Activated CD8-positive, alpha-beta memory T cell treated with anti-CD3 and anti-CD28 coated beads for 4 hours (primary cell): ENCODE measurements at places on chromosomes 1 and 21.

GRCh38 chr1:70353601-70354331 lies 756 bp downstream of the ANKRD13C start:
- no peak for DNase-seq

GRCh38 chr1:46671554-46671953 lies at the start of gene TEX38:
Gene TEX38, plus strand, starts transcription at chr1:46671854. Its CDS starts 81 bp downstream, at chr1:46671935.
- DNase-seq: no peak

- DNase-seq: no peak
Measured at GRCh38 chr21:25967181-25967900, 203.2 kb downstream of the APP start.

DNA sequence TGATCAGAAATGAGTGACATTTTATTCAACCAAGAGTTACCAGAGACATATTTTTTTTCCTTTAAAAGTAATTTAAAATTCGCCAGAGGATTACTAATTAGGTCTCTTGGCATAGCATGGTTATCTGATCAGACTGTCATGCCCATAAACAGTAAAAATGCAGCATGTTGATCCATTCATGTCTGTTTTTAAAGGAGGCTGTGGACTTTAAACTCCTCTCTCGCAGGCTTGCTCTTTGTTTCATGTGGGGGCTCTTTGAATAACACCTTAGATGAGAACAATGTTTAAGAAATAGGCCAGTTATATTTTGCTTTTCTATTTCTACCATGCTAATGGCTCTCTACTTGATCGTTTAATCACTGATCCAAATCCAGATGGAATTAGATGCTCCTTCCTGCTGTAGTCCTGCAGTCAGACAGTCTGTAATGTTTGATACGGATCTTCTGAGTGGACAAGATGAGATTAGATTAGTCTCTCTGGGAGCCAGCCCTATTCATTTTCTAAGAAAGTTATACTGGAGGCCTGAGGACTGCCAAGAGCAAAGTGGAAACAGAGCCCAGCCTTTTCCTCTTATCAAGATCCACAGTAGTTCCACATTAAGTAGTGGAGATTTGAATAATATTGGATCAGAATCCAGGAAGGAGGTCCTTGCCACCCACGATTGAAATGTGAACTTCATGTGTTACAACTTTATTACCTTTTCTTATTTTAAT lies 197.4 kb downstream of the HS2ST1 start:
- no peak for DNase-seq

- DNase-seq: no peak
Measured at GRCh38 chr1:153598309-153599172, 14.4 kb downstream of the S100A16 start.

DNA sequence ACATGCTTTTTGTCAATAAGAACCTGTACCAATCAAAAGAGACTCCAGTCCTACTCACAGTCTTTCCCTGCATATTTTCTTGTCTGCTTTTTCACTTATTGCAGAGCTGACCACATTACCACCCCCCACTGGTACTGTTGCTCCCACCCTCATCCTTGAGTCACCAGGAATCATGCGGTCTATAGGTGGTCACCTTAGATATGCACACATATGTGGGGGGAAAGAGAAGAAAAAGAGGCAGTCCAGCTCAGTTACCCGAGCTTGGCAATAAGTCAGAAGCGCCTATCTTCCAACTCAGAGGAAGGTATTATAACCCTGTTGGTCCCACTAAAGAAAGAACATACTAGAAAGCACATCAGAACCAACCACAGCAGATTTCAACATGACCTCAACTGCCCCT lies 119.2 kb downstream of the SMYD2 start:
- no peak for DNase-seq
